ENCODE measurements at places on chromosomes 1 and 21. TPM values are rescaled to one million over a fixed set of nuclear protein-coding genes. Genes with fewer than 3 reads are reported as not detected.

OR14K1 gene
- not detected for total RNA-seq

ESPN gene
- total RNA-seq = 0.48 TPM

CRNN gene
- not detected for total RNA-seq

ERICH3 gene
- not detected for total RNA-seq

CELA2A gene
- total RNA-seq = not detected

HRNR gene
- not detected for total RNA-seq

LAD1 gene
- total RNA-seq = not detected

GPATCH3 gene
- total RNA-seq = 24.1 TPM

DNA sequence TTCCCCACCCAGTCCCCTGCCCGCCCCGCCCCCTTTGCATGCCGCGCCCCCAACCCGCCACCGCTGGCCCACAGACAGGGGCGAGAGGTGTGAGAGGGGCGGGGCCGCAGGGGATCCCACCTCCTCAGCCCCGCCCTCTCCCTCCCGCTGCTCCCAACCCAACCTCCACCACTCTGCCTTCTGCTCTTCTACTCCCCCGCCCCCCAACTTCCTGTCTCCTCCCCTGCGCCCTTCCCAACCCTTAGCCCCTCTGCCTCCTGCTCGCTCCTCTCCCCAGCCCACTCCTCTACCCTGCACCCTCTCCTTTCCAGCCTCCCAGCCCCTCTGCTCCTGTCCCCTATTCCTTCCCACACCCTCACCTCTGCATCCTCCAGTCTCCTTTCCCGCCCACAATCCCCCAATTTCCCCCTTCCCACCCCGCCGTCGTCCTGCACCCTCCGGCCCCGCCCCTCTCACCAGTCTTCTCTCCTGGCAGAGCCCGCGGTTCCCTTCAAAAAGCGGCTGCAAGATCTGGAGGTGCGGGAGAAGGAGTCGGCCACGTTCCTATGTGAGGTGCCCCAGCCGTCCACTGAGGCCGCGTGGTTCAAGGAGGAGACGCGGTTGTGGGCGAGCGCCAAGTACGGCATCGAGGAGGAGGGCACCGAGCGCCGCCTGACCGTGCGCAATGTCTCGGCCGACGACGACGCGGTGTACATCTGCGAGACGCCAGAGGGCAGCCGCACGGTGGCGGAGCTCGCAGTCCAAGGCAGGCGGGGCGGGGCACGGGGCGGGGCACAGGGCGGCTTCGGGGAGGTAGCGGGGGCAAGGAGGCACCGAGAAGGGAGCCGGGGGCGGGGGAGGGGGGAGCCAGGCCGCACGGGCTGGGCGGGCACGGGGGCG is 5.4 kb downstream of the OBSCN start:
- DNase-seq = peak; percentile 84

- DNase-seq = no peak
Measured at GRCh38 chr1:95094923-95095322, 22.2 kb upstream of the ALG14 start.

DNA sequence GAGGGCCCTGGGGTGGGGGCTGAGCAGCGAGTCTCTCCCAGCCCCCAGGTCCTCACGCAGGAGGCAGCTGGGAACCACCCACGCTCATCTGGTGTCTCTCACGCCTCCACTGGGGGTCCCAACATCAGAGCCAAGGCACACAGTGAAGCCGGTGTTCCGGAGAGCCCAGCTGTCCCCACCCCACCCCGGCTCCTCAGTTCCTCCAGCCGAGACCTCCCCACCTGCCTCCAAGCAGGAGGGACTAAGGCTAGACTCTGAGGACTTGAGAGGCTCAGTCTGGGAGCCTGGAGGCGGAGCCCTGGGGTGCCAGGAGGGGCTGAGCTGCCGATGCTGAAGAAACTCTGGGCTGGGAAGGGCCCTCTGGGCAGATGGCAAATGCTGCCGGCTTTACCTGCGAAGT is 1.6 kb upstream of the HPCA start:
- DNase-seq = no peak

GRCh38 chr1:160085686-160086455 is 4.5 kb downstream of the KCNJ9 start:
- DNase-seq = peak; percentile 76

DNA sequence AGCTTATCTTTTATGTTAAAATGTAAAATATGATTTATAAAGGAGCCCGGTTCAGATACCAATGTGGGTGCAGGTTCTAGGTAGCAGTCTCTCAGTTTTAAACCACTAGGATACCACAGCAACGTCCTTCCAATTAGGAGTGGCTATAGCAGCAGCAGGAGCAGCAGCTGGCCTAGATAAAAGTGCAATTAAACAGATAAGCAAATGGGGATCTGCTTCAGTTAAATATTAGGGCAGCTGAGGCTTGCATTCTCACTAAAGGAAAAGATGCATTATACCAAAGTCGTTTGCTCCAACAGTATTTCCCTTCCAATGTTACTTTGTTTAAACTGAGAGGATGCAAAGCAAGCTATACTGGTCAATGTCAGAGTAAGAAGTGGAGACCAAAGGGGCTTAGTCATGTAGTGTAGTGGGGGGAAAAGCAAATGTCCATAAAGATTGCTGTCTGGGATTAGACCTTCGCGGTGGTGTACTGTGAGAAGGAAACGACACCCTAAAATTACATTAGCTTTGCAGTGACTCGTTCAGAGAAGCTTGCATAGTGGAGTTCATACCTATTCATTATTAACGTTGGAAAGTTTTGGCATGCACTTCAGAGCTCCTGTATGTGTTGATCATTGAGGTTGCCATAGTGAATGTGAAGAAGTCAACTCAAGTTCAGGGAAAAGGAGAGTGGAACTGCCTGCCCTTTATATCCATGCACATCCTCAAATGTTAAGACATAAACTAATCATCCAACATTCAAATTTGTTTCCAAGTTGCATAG is 272.2 kb downstream of the VAV3 start:
- no peak for DNase-seq

DNA sequence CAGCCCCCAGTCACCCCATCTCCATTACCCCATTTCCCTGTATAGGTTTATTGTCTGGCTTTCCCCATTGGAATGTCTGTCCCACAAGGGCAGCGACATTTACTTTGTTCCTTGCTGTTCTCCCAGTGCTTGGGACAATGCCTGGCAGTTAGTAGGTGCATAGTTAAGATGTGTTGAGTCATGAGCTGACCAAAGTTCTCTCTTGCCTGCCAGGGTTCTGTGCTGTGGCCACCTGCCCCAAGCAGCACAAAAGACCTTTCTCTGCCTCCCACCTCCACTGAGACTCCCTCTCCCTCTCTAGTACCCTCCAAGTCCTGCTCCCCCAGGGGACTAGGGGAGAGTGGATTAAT is 40.0 kb downstream of the TMCO4 start:
- no peak for DNase-seq

GRCh38 chr1:72140222-72140621 is 142.1 kb downstream of the NEGR1 start:
- no peak for DNase-seq

GRCh38 chr1:150479927-150480352 is 7.3 kb upstream of the TARS2 start:
- no peak for DNase-seq

DNA sequence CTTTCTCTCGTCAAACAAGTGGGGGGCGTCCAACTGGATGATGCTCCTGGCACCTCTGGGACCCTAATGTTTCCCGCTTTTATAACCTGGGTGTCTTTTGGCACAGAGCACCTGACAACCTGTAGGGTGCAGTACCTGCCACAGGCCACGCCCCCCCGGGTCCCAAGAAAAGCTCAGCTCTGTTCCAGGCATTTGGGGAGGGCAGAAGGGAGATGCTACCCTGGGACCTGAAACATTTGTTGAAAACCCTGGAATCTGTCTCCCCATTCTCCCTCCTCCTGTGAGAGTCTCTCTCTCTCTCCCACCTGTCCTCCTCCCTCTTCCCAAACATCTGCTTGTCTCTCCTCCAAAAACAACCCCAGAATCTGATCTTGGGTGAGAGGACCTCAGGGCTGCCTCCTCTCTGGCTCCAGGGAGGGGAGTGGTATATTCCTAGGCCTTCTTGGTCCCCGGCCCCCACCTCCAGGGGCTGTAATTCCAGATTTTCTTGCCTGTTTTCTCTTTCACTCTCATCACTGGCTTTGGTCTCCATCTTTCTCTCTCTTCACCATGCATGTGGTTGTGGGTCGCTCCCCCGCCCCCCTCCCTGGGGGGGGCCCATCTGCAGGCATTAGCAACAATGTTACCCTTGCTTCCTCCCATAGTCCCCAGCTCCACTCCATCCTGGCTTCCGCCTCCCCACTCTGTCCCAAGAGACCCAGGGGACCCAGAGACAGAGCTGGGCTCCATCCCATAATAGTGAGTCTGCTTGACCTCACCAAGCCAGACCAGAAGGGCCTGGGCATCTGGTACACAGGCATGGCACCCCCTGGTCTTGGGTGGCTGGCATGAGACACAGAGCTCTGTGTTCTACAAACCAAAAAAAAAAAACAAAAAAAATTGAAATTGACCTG is 4.1 kb downstream of the AHDC1 start:
- no peak for DNase-seq

DNA sequence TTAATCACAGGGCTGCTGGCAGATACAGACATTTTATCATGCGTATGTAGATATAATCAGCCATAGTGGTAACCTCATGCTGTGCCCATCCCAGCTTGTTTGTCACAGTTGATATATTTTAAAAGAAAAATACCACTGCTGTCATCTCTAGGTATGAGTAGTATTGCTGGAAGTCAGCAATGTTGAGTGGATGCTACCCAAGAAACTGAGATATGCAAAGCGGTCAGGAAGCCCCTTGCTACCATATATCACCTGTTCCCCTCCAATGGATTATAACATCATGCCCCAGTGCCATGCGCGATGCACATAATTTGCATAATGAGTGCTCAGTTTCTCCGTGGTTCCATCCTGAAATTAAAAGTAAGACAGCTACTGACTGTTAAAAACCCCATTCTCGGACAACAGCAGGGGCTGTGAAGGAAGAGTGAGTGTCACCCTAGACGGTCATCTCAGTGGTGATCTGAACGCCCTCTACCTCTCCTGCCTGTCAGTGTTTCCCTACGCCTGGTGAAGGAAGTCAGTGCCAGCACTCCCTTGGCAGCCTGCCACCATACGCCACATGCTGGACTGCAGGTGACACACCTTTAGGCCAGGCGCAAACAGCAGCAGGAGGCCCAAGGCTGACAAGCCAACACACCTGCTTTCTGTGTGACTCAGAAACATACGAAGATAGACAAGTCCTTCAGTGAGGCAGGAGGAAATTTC is 2.7 kb downstream of the IL10RB start:
- no peak for DNase-seq

DNA sequence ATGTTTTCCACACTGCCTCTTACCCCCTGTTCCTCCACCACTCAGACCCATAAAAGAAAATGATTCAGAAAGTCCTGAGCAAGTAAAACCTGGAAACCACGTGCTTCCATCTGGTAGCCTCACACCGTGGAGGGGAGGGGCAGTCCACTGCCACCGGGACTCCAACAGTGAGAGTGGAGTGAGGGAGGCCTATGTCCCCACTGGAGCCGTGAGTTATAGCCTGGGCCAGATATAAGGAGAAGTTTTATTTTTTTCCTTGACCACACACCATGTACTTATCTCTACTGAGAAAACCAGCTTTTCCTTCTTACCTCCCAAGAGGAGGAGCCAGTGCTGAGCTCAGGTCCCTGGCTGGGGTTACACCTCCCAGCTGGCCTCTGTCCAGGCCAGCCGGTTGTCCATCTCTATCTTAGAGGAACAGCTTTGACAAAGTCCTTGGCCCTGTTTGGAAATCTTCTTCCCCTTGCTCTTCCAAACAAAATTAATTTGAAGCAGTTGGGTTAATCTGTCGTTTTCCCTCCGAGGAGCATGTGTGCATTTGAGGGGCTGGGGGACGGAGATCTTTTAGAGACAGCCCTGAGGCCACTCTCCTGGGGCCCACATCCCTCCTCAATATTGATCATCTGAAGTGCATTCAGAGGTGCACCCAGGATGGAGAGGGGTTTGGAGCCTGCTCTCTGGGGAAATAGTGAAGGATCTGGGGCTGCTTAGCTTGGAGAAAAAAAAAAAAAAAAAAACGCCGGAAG is 49.1 kb upstream of the SERBP1 start:
- no peak for DNase-seq

- no peak for DNase-seq
Measured at GRCh38 chr1:184258525-184258924, 128.3 kb upstream of the C1orf21 start.

DNA sequence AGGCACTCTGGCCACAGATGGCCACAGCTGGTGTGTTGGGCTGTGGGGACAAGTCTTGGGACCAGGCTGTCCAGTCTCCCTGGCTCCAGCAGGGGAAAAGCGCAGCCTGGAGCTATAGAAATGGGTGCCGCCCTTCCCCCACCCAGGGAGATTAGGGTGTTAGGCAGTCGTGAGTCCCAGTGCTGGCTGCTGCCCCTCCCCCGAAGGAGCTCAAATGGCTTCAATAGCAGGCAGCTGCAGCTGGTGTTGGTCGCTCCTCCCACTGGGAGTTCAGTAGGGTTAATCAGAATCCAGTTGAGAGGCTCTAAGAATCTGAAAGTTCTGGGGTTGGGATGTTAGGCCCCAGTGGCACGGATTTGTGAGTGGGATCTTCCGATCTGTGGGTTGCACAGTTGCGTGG is 595.6 kb upstream of the PKN2 start:
- no peak for DNase-seq

GRCh38 chr1:42318601-42319000 is 16.4 kb downstream of the FOXJ3 start:
- DNase-seq = no peak

DNA sequence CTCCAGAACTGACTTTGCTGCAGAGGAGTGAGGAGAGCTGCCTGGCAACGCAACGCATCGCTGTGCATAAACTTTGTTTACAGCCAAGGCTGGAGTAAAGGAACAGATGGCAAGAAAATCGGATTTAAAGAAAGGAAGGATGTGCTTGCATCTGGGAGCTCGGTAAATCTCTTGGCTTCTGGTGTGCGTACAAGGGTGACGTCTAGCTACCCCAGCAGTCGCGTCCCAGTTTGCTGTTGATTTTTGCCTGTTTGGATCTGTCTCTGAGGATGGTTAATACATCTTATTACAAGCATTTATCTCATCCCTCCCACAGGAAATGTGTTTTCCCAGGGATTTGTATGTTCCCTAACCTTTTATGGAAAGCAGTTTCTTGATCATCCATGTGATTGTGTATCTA is 73.3 kb upstream of the RALGPS2 start:
- no peak for DNase-seq

DNA sequence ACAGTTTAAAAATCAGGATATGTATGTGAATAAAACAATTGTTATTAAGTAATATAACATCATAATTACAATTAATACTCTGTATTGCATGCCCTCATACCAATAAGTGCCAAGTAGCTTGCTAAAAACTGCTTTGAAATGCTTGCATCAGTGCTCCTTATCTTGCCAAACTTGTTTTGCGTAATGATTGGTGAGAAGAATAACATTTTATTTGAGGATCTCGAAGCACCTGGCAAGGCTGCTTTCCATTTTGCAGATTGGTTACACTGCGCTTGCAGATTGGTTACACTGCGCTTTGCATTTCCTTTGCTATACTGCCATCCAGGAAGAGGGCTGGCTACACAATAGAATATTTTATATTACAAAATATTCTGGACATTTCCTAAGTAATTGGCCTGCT is 1.7 kb upstream of the PBX1 start:
- DNase-seq = no peak

DNA sequence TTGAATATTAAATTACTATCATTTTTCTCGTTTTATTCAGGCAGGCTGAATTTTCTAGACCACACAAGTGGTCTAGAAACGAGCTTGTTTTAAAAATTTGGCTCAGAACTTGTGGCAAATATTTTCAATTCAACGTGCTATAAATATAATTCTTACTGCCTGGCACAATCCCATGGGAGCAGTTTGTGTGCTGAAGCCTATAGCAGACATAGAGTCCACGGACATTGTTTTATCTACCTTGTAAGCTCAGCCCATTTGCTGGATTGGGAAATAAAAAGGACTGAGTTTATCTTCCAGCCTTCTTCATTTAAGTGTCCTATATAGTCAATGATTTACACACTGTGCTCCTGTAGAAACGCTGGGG is 103.4 kb downstream of the ZBTB18 start:
- no peak for DNase-seq

GRCh38 chr1:94383966-94384408 is 34.2 kb upstream of the ABCD3 start:
- no peak for DNase-seq

Measured in naive thymus-derived CD4-positive, alpha-beta T cell (primary cell).